ENCODE measurements at places on chromosomes 7 and 10.

- DNase-seq, result no peak
Observed at GRCh38 chr7:44709011-44709915, 39.4 kb upstream of the ZMIZ2 start.

DNA sequence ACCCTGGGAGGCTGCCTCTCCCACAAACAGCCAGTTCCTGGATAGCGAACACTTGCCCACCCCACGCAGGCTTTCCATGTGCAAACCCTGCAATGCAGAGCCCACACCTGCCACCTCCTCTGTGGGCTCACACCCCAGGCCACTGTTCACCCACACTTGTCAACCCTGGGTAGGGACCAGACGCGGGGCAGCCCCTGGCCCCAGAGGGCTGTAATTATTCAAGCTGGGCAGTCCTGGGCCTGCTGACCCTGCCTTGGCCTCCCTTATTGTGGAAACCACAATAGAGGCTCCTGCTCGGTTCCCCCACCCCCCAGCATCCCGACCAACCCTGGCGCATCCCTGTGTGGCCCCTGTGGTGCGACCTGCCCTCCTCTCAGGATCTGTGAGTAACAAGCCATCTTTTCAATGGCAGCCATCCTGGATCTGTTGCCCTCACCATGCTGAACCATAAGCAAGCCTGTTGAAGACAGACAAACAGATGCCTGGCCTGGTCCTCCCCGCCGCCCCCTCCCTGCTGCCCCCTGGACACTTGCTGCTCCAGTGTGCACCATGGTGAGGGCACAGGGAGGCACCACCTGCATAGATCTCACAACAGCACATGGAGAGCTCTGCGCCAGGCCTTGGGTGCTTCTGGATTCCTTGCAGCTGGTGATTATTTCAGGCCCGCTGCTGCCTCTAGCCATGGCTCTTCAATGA lies 15.8 kb upstream of the UBE3C start:
- DNase-seq, result no peak

DNA sequence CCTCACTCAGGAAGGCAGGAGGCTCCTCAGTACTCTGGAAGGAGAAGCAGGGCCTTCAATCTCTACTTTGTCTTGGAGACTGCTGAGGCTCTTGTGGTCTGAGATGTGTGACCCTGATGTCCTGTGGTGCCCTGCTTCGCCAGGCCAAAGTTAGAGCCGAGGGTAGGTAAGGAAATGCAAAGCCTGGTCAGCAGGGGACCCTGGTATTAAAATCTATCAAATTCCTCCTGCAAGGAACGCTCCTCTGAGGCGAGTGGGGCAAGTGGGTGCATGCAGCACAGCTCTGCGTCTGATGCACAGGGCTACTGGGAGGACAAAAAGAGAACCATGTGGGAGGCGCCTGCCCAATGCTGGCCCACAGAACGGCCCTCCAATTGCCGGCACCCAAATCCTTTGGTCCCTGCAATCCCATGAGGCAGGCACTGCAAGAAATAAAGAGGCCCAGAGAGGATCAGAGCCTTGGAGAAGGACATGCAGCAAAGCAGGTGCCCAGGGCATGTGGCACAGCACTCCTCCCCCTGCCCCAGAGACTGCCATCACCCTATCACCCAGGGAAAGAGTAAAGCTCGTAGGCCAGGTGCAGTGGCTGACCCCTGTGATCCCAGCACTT lies 23.1 kb upstream of the ZMIZ1 start:
- no peak for DNase-seq

GRCh38 chr7:99129001-99129400 lies 14.9 kb downstream of the SMURF1 start:
- no peak for DNase-seq

DNA sequence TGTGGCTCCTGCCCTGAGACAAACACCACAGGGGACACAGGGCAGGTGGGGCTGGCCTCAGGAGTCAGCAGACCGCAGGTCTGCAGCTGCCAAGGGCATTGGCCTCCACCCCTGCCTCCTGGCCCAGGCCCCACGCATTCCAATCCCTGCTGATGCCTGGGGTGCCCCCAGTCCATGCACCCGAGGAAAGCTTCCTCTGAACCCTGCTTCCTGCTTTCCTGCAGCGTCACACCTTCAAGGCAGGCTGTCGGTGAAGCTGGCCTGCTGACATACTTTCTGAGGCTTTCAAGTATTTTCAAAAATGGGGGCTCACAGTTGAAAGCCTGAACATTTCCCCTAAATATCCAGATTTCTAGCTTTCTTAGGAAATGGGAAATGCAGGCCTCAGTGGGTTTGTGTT lies 22.5 kb upstream of the ANTXRL start:
- no peak for DNase-seq

- DNase-seq, result no peak
Observed at GRCh38 chr7:91325726-91326125, 61.5 kb downstream of the FZD1 start.

DNA sequence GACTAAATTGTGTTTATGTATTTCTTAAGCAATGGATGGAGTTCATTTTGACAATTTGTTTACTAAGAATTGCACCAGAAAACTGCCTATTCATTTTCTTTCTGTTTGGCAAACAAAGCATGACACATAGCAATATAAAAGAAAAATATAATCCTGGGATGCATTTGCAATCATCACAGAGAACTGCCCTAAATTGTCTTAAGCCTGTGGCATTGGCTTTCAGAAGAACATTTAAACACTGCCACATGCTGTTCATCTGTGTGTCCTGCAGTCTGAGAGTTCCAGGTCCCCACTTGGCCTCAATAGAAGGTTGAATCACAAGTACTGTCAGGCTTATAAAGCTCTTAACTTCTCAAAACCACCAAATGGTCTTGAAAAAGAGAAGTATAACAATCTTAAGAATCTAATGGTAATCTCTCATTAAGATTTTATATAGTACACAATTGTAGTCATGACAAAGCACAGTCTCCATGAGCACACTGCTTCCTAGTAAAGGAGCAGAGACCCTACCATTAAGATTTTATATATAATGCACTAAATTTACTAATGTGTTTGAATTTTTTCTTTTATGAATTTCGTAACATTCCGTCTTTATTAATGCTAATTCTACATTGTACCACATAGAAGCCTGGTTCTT lies 29.9 kb downstream of the RNLS start:
- peak; percentile 78 for DNase-seq

Data from DMS53 (cell line).